Hypothalamus (tissue), 51 donors: ENCODE measurements at places on chromosomes 12 and 14.

DNA sequence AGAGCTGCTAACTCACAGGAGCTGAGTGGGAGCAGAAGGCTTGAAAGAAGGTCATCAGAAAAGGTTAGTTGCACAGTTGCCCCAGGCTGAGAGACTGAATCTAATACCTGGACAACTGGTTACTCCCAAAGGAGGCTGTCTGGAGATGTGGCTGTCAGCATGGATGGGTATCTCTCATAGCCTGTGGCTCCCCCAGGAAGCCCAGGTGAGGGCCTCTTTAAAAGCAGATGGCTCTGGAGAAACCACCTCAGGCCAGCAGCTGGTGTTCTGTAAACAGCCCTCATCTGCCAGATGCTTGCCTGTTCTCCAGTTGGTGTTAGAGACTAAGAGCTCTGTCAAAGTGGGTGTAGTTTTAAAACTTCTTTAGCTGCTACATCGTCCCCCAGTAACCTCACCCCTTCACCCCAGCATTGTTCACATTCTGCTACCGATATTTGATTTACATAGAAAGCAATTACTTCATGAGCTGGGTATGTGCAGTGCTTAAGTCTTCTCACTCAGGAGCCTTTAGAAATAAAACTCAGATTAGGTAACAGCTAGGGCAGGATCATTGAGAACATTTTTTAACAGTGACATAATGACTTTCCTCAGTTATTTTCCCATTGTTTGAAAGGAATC lies 25.8 kb downstream of the DACT1 start:
- DNase-seq, result no peak

- DNase-seq, result no peak
Observed at GRCh38 chr12:26821212-26821701, 11.7 kb downstream of the ITPR2 start.

DNA sequence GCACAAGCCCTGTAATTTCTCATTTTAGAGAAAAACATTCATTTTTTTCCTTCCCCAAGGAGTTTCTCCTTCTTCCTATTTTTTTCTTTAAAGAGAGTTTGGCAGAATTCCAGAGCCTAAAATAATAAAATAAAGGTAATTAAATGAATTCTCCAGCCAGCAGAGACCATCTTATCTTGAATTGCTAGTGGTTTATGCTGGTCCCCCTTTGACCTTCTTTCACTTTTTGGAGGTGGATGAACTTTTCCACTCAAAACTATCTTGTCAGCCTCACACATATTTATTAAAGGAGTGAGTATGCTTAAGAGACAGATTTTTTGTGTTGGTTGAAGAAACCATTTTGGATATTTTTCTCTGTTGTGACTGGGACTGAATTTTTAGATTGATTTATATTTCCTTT lies 47.6 kb downstream of the ADIPOR2 start:
- DNase-seq, result no peak

DNA sequence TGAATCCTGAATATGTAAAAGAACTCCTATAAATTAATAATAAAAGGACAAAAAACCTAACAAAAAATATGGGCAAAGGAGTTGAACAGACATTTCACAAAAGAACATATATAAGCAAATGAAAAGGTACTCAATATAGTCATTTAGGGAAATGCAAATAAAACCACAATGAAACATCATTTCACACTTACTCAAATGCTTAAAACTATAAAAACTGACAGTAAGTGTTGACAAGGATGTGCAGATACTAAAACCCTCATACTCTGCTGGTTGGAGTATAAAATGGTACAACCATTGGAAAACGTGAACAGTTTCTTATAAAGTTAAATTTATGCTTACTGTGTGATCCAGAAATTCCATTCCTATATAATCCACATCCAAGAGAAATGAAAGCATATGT lies 247.1 kb downstream of the GXYLT1 start:
- no peak for DNase-seq

DNA sequence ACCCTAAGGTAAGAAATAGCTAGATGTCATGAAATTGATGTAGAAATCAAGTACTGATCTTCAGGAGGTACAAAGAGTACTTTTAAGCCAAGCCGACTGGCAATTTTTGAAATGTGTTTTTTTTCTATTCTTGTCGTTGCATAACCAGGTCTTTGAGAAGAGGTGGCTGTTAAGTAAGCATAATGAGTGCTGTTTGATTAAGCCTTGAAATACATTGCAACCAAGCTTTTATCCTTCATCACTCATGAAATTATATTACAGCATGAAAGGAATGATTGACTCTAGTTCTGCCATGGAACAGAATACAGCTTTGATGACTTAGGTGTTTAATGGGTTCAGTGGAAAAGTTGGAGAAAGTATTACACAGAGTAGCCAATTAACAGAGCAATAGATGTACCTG lies 1720.2 kb upstream of the SEL1L start:
- no peak for DNase-seq

DNA sequence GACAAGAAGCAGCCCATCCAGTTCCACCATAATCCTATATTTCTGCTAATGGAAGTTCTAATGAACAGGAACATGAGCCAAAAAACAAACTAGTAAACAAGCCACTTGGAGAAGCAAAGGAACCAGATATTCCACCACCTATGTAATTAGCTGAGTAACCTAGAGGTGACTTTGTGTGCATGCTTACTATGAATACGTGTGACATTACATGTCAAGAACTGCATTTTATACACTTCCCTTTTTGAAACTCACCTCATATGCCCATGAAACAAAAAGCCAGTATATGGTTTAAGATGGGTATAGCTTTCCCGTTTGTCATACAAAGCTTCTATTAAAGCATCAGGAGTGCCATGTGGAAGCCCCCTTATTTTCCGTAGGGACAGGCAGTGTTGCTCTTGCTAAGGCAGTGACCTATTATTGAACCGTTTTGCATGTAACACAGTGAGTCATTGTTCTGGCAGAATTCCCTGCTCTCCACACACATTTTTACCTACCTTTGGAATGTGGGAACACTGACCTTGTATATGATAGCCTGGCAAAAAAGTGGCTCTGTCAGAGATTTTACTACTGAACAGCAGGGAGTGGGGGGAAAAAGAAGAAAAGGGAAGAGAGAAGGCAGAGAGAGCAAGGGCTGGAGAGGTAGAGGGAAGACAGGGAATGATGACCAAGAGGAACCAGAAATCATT lies 34.8 kb upstream of the FRMD6 start:
- no peak for DNase-seq
